ELF-1 (cell line): ENCODE measurements at places on chromosomes 2 and 18.

- no peak for DNase-seq
Measured at GRCh38 chr2:33134086-33134771, 187.5 kb downstream of the LTBP1 start.

DNA sequence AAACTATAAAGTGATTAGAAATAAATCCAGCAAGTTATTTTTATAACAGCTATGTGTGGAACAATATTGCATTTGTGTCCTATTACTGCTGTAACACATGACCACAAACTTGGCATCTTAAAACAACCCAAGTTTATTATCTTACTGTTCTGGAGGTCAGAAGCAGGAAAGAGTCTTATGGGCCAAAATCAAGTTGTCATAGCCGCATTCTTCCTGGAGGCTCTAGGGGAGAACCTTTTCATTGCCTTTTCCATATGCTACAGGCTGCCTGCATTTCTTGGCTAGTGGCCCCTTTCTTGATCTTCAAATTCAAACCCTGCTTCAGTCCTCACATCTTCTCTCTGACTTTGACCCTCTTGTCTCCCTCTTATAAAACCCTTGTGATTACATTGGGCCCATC lies 27.0 kb upstream of the HNRNPLL start:
- no peak for DNase-seq

DNA sequence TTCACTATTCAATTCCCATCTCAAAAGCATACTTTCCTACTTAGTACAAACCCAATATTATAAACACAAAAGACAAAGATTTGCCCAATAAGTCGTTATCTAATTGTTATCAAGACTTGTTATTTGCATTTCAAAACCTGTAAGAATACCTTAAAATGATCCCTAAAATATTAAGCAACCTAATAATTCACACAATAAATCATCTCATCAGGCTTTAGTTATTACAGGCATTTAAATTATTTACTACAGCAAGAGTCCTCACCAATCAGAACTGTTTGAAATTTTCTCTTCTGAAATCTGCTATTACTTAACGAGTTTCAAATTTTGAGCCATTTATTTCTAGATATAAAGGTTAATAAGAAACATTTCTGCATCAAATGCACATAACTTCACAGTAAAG lies 1.6 kb downstream of the CCDC88A start:
- no peak for DNase-seq

DNA sequence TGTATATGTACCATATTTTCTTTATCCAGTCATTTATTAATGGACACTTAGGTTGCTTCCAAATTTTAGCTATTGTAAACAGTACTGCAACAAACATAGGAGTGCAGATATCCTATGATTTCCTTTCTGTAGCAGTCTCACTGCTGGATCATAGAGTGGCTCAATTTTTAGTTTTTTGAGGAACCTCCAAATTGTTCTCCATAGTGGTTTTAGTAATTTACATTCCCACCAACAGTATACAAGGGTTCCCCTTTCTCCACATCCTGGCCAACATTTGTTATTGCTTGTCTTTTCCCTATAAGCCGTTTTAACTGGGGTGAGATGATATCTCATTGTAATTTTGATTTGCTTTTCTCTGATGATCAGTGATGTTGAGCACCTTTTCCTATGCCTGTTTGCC lies 114.3 kb downstream of the TMEM17 start:
- DNase-seq, result no peak

DNA sequence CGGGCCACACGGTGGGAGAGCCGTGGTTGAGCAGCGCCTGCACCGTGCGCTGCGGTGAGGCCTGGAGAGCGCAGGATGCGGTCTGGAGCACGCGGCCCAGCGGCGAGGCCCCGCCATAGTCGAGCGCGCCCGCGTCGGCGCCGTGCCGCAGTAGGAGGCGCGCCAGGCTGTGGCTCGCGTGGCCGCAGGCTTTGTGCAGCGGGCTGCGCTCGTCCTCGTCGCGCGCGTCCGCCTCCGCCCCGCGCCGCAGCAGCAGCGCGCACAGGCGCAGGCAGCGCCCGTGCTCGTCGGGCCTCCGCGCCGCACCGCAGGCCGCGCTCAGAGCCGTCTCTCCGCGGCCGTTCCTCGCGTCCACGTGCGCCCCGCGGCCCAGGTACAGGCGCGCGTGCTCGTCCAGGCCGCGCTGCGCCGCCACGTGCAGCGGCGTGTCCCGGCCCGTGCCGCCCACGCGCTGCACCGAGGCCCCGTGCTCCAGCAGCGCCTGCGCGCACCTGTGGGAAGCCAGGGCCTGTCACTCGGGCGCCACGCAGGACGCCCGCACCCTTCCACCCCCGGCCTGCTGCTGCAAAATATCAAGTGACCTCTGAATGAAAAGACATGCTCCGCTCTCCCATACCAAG lies 46.3 kb upstream of the GBX2 start:
- no peak for DNase-seq

DNA sequence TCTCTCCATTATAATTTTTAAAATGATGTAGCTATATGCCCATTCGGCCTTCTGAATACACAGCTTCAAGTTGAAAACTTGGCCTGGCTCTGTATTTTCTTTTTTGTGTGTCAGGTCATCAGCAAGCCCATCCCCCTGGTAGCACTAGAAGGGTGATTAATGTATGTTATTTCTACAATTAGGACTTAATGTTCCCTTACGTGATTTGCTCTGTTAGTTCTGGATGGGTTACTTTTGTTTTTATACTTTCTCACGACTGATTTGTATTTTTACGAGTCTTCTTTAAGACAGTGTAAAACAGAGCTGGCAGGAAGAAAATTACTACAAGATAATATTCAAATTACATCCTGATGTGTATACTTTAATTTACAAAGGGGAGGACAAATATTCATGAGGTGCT lies 88.4 kb upstream of the RGPD4 start:
- DNase-seq, result no peak

DNA sequence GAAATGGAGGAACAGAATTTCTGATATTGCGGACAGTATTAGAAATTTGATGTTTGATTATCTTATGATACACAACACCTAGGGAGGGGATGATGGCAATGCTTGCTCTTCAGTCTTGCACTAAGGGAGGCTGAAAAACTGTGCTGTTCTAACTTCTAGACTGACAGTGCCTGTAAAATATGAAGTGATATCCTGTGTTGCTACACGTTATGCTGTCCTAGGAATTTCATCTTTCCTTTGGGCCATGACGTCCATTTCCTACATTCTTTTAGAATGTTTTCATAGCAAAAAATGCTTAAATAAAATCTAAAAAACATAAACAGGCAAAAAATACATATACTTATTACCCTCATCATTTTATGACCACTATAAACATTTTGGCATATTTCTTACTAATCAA lies 55.3 kb downstream of the OSBPL1A start:
- no peak for DNase-seq

DNA sequence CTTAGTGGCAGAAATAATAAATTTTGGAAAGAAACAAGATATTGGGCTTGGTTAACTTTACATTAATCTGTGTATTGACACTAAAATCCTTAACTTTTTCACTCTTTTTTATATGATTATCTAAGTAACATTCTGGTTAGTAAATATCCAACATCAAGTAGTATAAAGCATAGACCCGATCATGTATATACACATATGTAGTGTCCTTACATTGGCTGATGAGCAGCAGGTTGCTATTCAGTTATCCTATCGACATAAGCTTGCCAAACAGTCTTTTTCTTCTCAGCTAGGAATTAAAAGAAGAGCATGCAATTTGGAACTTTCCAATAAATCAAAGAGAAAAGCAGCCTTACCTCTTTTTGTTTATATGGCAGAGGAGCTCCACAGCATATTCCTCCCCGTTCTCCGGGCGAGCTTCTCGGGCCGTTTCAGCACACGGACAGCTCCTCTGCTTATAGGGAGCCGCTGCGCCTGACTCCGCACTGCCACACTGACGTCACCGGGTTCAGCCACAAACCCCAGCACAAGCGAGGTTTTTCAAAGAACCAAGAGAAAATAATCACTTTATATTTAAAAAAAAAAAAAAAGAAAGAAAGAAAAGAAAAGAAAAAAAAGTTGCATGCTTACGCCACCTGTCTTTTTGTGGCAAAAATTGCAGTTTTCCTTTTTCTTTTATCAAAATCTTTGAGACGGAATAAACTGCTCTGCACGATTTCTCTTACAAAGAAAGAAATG lies at the start of gene SCG2:
Gene SCG2 (minus strand): TSS at position 430 of the 735 bp plus-strand sequence. CDS start 3,079 bp downstream, outside the sequence.
- peak; percentile 64 for DNase-seq

GRCh38 chr2:172442072-172442895 lies 14.9 kb downstream of the ITGA6 start:
- peak; percentile 84 for DNase-seq

GRCh38 chr2:6863792-6864191 lies 1.9 kb downstream of the CMPK2 start:
- DNase-seq, result no peak

GRCh38 chr2:218255446-218255845 lies 5.4 kb upstream of the GPBAR1 start:
- DNase-seq, result no peak

DNA sequence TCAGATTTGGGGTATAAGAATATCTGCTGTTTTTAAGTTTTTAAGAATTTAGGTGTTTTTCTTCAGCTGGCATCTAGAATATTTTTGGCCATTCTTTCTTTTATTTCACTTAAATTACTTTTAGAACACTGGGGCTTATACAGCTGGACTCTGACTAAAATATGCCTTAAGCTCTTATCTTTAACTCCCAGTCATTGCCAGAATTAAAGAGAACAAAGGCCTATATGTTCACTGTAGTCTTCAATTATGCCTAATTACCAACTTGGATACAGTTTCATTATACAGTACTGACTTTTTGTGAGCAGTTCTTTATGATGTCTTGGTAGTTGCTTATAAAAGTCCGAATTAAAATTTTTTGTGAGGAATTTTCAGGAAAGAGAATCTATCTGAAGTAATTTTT lies 192.8 kb downstream of the ZNF407 start:
- no peak for DNase-seq

GRCh38 chr18:62914871-62915392 lies 199.6 kb downstream of the PHLPP1 start:
- DNase-seq, result no peak

- no peak for DNase-seq
Measured at GRCh38 chr2:73908689-73909652, 16.2 kb downstream of the ACTG2 start.

- DNase-seq, result no peak
Measured at GRCh38 chr2:221245045-221245444, 327.1 kb downstream of the EPHA4 start.
